ENCODE measurements at places on chromosomes 7 and 10.

DNA sequence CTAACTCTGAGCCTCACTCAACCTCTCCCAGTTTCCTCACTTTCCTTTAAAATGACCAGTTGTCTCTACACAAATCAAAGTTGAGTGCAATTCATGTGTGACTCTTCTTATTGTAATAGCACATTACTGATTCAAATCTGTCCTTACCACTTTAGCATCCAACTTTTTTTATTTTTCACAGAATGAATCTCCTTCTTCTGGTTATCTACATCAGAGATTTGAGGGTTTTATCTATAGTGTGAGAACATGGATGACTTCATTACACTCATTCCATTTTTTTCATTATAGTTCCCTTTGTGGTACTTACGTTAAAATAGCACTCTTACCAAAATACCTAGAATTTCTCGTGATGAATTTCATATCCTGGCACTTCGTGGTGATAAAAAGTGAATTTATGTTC, 43.3 kb downstream of the RTKN2 start:
- no peak for DNase-seq

- DNase-seq, result no peak
Measured at GRCh38 chr10:83816942-83817341, 322.4 kb upstream of the GHITM start.

DNA sequence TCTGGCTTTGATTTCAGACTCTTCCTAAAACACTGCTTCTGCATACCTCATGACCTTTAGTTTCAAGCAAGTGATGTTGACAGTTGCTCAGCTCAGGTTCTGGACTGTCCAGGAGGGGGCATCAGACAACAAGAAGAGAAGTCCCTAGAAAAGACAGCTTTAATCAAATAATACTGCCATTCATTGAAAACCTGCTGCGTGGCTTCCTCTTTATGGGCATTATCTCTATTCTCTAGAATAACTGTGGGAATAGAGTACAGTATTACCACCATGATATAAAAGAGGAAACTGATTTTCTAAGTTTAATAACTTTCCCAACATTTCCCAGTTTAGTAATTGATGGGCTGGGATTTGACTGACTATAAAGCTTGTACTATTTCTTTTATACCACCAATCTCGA, 170.4 kb downstream of the SNX13 start:
- no peak for DNase-seq

- no peak for DNase-seq
Measured at GRCh38 chr10:24858288-24859270, 93.8 kb downstream of the PRTFDC1 start.

GRCh38 chr7:5523052-5523711, 99.5 kb upstream of the TNRC18 start:
- no peak for DNase-seq

GRCh38 chr7:37421861-37422500, 26.7 kb downstream of the ELMO1 start:
- no peak for DNase-seq

DNA sequence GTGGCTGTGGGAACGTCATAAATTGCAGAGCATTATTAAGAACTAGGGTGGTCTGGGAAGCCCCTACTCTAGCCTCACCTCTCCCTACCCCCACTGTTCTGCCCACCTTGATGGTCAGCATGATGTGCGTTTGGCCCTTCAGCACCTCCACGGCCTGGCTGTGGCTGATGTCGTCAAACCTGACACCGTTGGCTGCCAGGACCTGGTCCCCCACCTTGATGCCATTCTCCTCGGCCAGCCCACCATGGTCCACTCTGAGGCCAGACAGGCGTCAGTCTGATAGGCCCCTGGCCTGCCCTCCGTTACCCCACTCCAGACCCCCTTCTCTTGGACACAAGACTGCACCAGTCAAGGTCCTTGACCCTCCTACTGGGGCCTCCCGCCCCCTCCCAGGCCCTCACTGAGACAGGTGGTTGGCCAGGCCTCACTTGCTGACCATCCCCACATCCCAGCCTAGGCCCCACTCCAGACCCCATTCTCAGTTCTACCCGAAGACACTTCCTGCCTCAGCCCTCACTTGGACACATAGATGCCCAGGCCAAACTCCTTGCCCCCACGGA, 9.2 kb downstream of the PDZD7 start:
- DNase-seq, result no peak

GRCh38 chr10:35705671-35706070, 63.6 kb upstream of the FZD8 start:
- DNase-seq, result no peak

DNA sequence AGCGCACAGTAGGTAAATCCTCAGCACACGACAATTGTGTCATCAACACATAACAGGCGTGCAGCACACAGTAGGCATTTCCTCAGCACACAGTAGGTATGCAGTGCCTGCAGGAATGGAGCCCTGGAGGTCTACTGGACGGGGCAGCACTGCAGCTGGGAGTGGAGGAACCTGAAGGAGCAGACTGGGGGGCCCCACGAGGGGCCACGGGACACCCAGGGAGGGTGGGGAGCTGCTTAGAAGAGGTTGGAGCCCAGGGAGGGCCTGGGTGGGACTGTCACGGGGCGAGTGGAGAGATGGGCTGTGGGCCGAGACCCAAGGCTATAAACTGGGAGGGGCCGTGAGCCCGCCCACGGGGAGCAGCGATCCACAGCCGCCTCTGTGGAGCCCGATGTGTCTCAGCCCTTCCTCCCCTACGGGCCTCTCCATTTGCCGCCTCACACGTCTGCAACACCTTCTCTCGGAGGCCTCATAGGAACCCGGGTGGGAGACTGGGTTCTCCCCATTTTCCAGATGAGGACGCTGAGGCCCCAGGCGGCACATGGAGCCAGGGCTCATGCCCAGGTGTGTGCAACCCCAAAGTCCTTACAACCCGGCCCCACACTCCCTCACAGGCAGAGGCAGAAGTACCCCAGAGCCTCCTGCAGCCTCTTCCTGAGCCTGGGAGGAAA, 101.5 kb downstream of the MICALL2 start:
- DNase-seq, result no peak

DNA sequence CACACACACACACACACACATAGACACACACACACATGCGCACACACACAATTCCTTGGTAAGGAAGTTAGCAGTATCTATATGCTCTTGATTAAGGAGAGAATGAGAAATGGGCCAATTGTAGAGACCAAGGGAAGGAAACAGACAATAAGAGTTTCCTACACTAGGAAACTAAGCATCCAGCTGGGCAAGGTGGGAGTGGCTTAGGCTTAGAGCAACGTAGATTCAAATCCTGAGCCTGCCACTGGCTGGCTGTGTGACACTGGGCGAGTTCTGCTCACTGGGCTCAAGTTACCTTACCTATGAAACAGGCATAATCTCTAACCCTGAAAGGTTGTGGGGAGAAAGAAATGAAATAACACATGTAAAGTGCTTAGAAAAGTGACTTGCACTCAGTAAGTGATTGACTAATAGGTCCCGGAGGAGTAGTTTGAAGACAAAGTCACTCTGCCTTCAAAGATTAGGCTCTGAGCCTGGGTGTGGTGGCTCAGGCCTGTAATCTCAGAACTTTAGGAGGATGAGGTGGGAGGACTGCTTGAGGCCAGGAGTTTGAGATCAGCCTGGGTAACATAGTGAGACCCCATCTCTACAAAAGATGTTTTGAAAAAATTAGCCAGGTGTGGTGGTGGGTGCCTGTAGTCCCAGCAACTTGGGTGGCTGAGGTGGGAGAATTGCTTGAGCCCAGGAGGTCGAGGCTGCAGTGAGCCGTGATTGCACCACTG, 701.4 kb downstream of the PARD3 start:
- DNase-seq, result no peak

- DNase-seq, result no peak
Measured at GRCh38 chr10:77637532-77638320, at the start of gene KCNMA1. TSS of gene KCNMA1 (minus strand) at chr10:77637808.

DNA sequence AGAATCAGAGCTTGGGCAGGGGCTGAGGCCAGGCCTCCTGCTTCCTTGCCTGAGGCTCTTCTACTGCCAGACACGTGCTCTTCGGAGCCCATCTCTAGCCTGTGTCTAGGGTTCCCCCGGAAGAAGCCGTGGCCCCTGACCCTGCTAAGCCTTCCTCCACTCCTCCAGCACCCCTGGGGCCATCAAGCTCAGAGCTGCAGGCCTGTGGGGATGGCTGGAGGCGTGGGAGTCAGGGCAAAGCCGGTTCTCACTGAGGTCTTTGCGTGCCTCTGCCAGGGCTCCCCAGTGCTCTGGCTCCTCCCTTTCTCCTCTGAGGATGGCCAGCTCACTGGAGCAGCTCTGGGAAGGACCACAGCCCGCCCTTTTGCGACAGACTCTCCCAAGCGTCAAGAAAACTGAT, 34.4 kb downstream of the GHRHR start:
- DNase-seq, result no peak

DNA sequence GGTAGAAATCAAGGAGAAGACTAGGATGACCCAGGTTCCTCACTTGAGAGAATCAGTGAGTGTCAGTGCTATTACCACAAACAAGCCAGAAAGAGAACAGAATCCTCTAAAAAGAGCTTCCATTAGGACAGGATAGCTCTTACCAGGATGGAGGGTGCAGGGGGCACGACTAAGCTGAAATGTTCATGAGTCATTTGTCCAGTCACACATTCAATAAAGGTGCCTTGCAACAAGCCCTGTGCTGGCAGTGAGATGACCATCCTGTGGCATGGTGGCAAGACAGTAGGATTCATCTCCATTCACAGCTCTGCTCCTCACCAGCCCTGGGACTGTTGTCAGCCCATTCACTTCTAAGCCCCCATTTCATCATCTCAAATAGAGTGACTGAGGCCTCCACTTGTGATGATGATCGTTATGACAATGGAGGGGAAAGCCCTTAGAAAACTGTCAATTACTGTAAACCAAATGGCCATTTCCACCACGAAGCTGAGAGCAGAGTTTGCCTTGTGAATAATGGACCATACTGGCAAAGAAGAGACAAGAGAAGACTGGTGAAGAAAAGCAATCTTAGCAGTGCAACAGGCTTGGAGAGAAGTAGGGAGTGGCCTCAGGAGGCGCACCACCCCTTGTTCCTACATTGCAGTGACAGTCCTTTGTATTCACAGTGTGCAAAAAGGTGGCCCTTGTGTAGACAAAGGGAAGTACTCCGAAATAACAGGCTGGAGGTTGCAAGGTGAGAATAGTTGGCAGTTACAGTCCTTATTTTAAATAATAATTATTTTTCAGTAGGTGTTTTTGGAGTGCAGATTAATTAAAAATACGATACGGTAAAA, 9.0 kb upstream of the WIPF3 start:
- no peak for DNase-seq

- no peak for DNase-seq
Measured at GRCh38 chr10:61071580-61071979, 127.6 kb upstream of the RHOBTB1 start.

- DNase-seq, result no peak
Measured at GRCh38 chr10:27157150-27157549, 2.0 kb downstream of the MASTL start.

DNA sequence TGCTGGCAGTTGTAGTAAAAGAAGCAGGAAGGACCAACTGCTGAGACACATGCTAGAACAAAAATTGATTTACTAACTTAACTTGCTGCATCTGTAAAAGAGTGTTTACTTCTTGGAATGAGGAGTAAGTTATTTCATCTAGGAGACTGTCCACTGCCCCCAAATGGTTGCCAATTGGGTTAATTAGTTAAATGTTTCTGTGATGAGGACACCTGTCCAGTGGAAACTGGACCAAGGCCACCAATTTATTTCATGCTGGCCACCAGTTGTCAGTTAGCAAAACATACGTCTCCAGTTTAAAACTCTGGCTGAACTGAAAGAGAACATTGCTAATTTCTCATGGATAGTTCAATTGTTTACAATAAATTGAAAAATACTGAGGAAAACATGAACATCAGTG, 191.7 kb downstream of the PPP1R9A start:
- DNase-seq, result no peak

DNA sequence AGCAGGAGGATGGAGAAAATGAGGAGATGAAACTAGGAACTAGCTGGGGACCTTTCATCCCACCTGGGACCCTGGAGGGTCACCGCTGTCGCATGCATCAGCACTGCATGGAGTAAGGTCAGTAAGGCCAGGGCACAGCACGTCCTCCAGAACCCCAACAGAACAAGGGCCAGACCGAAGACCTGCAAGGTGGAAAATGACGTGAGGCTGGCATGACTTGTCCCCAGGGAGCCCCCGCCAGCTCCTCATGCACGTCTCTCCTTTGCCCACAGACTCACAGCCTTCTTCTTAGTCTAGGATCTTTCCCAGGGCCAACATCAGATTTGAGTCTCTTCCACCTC, 4.7 kb downstream of the ZNF488 start:
- no peak for DNase-seq

GRCh38 chr7:108402865-108403264, 53.4 kb downstream of the NRCAM start:
- DNase-seq, result no peak

DNA sequence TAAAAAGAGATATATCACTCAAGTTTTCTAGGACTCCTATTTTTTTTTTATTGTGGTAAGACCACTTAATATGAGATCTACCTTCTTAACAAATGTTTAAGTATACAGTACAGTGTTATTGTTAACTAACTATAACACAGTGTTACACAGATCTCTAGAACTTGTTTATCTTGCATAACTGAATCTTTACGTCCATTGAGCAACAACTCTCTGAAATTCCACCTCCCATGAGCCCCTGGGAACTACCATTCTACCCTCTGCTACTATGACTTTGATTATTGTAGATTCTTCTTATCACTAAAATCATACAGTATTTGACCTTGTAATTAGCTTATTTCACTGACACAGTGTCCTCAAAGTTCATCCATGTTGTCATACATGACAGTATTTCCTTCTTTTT, 22.5 kb upstream of the REEP3 start:
- DNase-seq, result no peak

- DNase-seq, result no peak
Measured at GRCh38 chr10:53598914-53599313, 826.3 kb upstream of the MBL2 start.

DNA sequence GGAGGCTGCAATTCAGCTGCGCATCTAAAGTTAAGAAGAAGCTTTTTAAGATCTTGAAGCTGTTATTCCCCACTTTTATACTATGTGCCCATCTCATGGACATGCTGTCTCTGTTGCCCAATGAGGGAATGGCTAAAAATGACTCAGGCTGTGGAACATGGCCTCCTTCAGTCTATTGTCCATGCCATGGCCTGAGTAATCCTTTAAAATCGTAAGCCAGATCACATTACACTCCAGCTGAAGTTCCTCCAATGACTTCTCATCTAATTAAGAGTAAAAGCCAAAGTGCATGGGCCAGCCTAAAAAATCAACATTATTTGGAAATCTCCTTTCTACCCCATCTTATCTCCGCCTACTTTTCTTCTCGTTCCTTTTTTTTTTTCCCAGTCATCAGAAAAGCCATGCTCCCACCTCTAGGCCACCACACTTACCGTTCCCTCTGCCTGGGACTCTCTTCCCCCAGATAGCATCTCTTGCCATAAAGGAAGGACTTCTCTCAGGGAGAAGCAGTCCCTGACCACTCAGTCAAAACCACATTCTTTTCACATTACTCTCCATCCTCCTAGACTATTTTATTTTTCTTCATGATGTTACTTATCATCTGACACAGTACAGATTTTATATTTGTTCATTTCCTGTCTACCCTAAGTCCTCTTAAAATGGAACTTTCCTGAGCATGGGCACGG, 337.4 kb downstream of the PRPF18 start:
- DNase-seq, result no peak

- no peak for DNase-seq
Measured at GRCh38 chr10:88110822-88111221, 247.4 kb downstream of the PTEN start.

- no peak for DNase-seq
Measured at GRCh38 chr7:138750473-138750872, 47.3 kb upstream of the TMEM213 start.

GRCh38 chr10:86226781-86227201, 139.8 kb downstream of the GRID1 start:
- no peak for DNase-seq

Data from stimulated activated CD8-positive, alpha-beta memory T cell treated with anti-CD3 and anti-CD28 coated beads, Interleukin-15, amount 100 ng/mL, for 4 hours (primary cell).